Activated CD4-positive, alpha-beta T cell treated with anti-CD3 and anti-CD28 coated beads for 48 hours (primary cell): ENCODE measurements at places on chromosomes 7 and 10.

- no peak for DNase-seq
Observed at GRCh38 chr7:69843653-69844052, 245.4 kb downstream of the AUTS2 start.

GRCh38 chr7:40492946-40493345, 358.1 kb downstream of the SUGCT start:
- DNase-seq: no peak

- no peak for DNase-seq
Observed at GRCh38 chr10:69479240-69480067, 28.2 kb downstream of the TSPAN15 start.

DNA sequence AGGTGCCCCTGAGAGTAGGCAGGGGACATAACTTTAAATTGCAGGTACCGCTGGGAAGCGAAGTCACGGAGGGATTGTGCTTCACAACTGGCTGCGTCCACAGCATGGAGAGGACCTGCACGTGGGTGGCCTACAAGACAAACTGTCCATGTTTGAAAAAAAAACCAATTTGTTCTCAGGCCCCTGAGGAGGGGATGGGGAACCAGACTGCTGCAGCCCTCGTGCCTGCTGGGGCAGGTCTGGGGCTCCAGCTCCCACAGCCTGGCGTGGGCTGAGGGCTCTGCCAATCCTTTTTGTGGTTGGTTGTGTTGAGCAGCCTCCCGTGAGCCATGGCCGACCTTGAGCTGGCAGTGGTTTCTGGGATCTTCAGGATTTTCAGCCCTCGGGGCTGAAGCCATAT, 9.7 kb downstream of the SFRP5 start:
- DNase-seq: no peak

GRCh38 chr7:139118234-139118804, 8.8 kb upstream of the ZC3HAV1 start:
- peak; percentile 49 for DNase-seq

DNA sequence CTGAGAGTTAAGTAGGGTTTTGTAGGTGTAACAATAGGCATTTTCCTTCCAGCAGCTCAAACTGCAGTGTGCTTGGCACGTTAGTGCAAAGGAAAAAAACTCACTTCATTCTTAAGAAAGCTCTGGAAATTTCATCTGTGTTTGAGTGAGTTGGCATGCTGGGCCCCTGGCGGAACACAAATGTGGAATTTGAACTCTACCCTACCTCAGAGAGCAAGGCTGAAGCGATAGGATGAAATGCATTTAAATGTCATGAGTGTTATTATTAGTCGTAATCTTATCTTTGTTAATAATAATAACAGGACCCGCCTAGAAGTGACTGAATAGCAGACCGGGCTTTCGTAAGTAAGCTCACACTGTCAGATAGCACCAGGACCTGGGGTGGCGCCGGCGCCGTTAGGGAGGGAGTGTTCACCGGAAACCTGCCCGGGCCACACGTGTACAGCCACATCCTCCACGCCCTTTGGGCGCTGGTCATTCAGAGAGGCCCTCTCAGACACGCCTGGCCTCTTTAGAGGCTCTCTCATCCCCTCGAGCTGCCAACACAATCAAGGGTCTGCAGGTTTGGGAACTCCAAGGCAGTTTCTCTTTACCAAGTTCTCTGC, 63.5 kb downstream of the GRK5 start:
- peak; percentile 63 for DNase-seq

DNA sequence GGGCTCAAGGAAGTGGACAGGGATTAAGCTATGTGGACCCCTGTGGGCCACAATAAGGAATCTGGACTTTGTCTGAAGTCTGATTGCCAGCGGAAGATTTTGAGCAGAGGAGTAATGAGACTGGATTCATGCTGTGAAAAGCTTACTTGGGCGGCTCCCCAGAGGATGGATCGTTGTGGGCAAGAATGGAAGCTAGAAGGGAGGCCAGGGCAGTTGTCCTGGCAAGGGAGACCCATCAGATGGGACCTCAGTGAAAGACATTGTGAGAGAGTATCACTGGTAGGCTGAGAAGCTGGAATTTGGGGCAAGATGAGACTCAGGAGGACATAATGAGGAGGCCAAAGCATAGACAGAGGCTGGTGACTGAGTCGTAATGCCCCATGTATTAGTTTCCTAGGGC, 15.6 kb downstream of the ABCC2 start:
- no peak for DNase-seq

DNA sequence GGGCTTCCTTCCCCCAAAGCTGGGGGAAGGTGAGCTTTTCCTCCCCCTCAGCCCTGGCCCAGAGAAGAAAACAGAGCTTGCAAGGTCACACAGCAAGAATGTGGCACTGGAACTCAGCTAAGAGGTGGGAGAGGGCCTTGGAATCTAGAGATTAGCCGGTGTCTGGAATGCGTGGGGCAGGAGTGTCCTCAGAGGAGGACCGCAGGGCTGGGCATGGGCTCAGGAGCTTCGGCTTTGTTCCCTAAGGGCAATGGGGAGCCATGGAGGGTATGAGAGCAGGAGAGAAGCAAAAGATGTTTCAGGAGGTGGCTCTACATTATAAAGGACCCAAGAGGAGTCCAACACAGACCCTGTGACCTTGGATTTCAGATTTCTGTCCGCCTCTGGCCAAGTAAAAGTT, 127.2 kb upstream of the TNRC18 start:
- DNase-seq: no peak

DNA sequence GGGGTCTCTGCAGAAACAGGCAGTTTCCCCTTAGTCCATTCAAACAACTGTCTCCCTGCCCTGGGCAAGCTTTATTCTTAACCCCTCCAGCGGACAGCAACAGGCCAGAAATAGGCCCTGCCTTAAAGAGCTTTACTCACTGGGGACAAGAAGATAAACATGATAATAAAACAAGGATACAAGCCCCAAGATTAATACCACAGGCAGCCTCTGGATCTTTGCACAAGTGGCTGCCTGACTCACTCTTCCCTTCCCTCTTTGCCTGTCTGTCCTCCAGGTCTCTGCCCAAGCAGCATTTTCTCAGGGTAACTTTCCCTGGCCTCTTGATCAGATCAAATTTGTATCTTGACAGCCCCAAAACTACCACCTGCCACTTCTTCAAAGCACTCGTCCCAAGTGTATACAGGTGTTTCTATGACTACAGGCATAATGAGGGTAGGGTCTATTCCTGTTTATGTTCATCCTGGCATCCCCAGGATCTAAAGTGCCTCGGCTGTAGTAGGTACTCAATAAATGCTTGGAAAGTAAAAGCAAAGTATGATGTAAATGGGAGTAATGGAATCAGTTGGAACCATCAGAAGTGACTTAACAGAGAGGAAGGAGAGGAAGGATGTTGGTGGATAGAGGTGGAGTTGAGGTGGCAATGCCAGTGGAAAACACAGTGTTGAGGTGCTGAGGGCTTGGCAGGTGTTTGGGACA, 7.0 kb upstream of the CAMK2G start:
- DNase-seq: no peak
